Cerebellar nuclear complex (tissue), 1 donor: ENCODE measurements at places on chromosomes 4 and X.

DNA sequence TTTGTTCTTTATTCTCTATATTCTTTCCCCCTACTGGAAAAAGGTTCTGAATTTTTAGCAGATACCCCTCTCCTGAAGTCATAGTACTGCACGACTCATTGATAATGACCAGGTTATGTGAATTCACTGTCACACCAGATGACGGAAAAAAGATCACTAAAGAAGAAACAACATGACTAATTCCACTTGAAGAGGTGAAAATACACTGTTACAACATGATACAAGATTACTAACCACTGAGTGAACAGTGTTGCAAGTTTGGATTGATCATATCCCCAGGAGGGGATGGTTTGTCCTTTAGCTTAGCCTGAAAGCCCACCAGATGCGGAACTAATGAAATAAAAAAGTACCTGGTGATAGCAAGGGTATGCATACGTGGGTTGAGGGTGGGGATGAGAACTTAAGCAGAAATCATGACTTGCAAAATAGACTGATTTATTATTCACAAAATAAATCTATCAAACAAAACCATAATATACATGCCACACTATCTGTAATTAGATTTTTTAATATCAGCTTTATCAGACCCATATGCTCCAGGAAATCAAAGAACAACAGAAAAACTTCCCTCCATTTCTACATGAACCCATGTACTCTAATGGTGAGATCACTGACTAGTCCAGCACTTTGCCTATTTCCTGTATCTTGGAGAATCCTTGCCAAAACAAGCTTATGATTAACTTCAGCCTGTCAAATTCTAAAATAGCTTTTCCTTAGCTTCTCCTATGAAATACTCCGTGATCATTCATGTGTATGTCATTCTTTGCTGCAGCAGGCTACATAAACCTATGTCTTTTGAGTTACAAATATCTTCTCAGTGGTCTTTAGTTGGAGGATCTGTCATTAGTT lies 257.4 kb upstream of the AGA start:
- DNase-seq: no peak

DNA sequence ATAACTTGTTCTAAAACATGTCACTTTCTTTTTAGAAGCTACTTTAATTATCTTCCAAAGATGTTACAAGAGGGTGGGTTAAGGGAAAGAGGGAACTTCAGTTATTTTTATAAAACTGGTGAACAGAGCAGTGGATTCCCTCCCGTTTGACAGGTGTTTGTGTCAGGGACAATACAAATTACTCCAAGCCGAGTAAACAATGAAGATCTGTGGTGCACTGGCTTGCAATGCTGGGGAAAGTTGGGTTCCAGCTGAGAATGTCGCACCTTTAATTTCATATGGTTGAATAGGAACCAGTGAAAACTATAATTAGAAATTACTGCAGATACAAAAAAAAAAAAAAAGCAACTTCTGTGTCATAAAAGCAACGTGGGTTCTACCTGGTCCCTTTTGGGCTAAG lies 98.6 kb upstream of the TTC29 start:
- no peak for DNase-seq

DNA sequence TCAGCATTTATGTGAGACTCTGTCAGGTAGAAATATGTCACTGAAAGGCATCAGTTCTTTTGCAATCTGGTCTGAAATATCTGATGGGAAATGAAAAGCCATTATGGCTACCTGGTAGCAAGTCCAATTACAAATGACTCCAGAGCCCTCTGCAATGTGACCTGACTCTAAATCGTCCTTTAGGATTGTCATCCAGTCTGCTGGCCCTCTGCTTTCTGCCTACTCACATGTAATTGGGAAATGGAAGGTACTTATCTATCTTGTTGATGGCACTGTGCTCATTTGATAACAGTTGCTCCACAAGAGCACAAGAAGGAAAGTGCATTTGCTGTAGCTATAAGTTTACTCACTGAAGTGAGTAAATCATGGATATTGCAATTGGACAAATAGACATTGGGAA lies 799.8 kb downstream of the RAPGEF2 start:
- DNase-seq: no peak

DNA sequence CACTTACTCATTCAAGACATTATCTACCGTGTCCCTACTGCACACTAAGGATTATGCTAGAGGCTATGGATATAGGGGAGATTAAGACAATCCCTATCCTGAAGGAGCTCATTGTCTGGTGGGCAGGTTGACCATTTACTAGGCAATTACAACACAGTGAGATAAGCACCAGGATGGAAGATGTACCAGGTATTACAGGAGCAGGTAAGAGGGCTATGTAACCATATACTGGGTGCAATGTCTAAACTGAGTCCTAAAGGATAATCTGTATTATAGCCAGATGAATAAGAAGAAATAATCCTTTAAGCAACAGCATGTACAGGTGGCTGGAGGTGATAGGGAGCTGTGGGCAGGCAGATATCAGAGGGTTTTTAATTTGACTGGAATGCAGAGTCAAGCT lies 113.3 kb upstream of the TBC1D9 start:
- no peak for DNase-seq

DNA sequence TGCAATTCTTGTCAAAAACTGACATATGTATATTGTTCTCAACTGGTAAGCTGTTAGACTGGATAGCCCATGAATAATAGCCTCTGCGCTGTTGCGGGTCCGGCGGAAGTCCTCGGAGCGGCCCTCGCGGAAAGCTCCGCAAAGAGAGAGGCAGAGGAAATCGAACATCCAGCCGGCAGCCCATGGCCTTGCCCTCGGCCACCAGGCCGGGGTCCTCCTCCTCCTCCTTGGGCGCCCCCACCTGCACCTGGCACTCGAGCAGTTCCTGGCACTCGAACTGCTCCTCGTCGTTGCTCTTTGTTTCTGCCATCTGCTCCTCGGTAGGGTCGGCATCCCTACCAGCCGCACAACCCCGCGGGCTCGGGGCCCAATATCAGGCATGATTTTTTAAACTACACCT lies 1176.3 kb downstream of the PCDH18 start:
- no peak for DNase-seq

DNA sequence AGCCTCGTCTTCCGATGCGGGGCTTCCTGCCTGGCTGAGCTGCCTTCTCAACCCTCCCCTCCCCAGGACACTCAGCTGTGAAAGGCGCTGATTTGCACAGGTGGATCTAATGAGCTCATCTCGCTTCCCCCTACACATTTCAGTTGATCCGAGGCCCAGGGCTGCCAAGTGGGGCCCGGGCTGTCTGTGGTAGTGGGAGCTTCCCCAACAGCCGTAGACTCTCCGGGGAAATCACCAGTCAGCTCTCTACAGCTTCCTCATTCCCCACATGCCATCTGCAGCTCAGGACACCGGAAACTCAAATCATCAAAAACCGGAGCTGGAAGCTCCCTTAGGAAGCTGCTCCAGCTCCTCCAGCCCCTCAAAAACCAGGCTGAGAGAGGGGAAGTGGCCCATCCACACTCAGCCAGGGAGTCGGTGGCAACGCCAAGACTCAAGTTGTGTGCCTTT lies 56.2 kb downstream of the SMIM20 start:
- DNase-seq: no peak

DNA sequence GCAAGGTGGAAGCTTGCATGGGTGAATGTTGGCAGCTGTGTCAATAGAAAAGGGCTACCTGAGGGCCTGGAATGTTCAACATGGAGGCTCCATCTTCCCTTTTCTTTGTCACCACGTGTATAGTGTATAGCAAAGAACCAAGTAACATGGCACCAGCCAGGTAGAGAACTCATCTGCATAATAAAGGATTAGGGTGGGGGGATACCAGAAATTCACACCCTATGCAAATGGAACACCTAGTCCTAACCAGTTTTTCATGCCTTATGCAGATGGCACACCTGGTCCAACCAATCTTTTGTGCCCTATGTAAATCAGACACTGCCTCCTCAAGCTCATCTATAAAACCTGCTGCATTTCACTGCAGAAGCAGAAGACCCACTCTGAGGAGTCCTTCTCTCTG lies 169.6 kb upstream of the GLRA2 start:
- DNase-seq: no peak
